ENCODE measurements at places on chromosomes 13 and 19. TPM values are rescaled to one million over a fixed set of nuclear protein-coding genes. Genes with fewer than 3 reads are reported as not detected.

GRCh38 chr19:19381007-19381926 lies 24.2 kb upstream of the GATAD2A start:
- peak; percentile 65 for DNase-seq
- H3K27ac ChIP-seq, result peak overlapping the region; percentile 67
- H3K36me3 ChIP-seq, result no peaks in the 10 kb centered on the region
- H3K4me3 ChIP-seq, result no peak overlapping the region
- H3K4me1 ChIP-seq, result no peaks in the 10 kb centered on the region

DNA sequence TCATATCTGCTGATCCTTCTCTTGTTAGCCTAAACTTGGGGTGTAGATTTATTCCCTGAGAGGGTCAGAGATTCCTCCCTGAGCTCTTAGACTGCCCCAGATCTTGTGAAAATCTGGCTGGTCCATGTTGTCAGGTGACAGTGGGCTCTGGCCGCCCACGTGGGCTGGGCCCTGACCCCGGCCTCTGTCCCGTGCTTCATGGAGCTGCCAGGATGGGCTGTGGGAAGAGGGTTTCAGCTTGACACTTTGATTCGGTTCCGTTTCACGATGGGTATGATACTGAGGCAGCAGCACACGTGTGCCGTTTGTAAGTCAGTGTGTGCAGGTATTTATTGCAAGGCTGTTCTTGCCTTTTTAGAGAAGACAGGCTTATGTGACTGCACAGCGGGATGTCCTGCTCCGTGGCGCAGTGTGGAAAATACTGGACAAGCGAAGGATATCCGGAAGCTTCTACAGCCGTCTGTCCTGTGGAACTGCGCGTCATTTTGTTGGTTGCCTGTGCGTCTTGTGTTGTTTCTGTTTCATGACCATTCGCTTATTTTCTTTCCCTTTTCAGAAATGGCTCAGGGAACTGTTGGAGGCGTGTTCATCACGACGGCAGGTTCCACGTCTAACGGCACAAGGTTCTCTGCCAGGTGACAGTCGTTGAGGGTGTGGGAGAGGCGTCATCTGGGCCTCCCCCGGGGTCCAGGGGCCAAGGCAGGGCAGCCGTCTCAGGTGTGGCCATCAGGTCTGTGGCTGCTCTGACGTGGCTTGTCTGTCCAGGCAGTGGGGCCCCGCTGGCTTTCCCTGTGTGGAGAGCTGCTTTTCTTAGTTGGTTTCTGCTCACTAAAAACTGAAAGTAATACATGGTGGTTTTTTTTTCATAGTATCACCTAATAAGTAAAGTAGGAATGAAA lies 20.5 kb downstream of the ATP4B start:
- H3K36me3 ChIP-seq, result no peaks in the 10 kb centered on the region
- H3K4me1 ChIP-seq, result no peaks in the 10 kb centered on the region
- H3K4me3 ChIP-seq, result no peak overlapping the region

The SLC25A41 gene
- total RNA-seq, result not detected

The KCNK6 gene
- 3.5 TPM for total RNA-seq

The ZNF132 gene
- total RNA-seq, result 6.2 TPM

The FLT3LG gene
- total RNA-seq, result 7.0 TPM

All from breast epithelium (tissue), 4 donors.